A549 (cell line): ENCODE measurements at places on chromosomes 12 and 14.
A peak's percentile ranks its signal among the peaks of the same experiment; 100 is the strongest.

DNA sequence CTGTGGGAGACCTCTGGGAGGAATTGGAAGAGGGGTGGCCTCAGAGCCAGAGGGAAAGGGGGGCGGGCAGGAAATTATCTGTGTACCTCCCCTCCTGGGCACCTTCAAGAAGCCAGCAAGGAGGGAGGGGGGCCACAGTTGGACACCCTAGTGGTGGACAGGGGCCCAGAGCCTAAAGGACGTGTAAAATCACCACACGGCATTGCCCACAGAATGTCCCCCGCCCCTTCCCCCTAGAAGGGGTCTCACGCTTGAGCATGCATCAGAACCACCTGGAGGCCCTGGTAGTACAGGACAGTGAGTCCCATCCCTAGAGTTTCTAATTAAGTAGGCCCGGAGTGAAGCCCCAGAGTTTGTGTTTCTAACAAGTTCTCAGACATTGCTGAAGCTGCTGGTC lies 8.2 kb downstream of the ENDOU start:
- DNase-seq: no peak

GRCh38 chr14:67242168-67242420 lies 859 bp downstream of the PALS1 start:
- no peak for DNase-seq

DNA sequence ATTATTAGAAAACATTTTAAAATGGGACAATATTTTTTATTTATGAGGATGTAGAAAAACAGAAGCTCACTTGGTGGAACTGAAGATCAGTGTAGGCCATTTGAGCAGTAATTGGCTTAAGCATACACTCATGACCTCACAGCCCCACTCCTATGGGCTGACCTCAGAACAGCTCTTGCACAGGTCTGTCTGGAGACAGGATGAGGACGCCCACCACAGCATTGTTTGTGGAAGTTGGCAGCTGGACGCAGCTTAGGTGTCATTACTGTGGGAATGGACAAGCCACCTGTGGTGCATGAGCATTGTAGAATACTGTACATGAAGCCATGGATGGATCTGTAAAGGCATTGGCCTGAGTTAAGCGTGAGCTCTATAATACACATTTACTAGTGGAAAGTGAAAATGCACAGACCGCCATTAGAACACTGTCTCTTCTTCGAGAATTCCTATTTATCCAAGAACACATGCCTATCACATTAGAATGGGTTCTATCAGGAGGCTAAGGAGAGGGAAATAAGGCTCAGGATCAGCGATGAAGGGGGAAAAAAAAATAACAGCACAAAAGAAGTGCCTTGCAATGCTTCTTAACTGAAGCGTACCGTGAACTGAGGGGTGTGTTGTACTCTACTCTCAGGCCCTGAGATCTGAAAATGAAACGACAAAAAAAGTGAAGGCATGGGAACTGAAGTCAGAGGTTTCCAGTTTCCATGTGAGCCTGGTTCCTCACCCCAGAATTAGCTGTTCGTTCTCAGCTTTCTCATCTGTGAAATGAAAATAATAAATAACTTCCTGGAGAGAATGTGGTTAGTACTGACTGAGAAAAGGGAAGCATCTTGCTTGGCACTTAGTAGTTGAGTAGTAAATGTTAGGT lies 33.6 kb downstream of the KCNA1 start:
- no peak for DNase-seq

GRCh38 chr12:109738878-109739665 lies 25.4 kb downstream of the FAM222A start:
- DNase-seq: no peak

GRCh38 chr12:14279845-14280244 lies 85.6 kb upstream of the ATF7IP start:
- DNase-seq: no peak

DNA sequence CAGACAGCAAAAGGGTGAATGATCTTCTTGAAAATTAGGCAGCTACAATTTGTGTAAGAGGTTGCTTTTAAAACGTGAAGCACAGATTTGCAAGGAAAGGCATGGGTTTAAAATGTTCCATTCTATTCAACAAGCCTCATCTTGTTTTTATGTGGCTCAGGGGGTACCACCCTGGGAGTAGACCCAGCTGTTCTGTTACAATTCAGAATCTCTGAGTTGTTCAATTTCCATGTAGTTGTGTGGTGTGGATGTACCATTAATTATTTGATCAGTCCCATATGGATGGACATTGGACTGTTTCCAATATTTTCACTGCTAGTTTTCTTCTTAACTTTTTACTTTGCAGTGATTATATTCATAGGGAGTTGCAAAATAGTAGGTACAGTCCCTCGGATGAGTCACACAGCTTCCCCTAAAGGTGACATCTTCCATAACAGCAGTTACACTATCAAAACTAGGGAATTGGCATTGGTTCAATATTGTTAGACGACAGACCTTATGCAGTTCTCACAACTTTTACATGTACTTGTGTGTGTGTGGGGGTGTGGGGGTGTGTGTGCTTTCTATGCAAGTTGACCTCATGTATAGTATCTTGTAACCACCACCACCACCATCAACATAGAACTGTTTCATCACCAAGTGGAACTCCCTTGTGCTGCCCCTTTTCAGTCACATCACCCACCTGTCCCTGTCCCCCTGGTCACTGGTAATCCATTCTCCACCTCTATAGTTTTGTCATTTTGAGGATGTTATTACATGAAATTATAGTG lies 59.0 kb upstream of the CAPRIN2 start:
- DNase-seq: no peak

DNA sequence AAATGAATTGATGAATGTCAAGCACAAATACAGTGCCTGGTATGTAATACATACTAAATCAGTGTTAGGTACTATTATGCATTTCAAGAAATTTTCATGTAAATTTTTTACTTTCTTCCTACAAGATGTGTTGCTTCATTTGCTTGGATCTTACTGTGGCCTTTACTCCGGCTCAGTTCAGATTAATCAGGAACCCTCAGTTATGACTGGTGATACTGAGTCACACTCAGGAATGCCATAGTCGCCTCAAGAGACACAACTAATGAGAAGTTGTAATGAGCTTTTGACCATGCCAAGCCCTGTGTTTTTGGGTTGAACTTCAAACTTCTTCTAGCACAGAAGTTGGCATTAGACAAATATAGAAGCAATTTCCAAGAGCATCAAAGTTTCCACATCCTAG lies 96.0 kb downstream of the TGFB3 start:
- DNase-seq: no peak

DNA sequence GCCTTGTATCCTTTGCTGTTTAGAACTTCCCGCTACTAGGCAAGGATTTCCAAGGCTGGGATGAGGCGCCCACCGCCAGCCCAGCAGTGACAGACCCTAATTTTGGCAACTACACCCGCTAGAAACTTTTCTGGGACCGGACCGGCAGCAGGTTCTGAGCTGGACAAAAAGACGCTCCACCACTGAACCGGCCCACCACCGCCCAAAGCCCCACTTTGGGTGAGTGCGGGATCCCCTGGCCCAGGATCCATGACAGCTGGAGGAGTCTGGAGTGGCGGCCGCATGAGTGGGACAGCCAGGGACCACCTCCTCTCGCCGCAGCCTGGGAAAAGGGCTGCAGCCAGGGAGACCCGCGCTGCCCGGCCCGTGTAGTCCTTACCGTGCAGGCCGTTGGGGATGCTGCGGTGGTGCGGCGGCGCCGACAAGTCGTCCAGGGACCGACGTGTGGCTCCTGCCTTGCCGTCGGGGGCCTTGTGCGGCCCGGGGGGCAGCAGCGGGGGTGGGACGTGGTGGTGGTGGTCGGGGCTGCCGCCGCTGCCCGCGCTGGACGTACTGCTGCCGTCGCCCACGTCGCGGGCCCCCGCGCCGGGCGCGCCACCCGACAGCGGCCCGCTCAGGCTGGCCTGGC lies 1.1 kb downstream of the CCDC85C start:
- no peak for DNase-seq

DNA sequence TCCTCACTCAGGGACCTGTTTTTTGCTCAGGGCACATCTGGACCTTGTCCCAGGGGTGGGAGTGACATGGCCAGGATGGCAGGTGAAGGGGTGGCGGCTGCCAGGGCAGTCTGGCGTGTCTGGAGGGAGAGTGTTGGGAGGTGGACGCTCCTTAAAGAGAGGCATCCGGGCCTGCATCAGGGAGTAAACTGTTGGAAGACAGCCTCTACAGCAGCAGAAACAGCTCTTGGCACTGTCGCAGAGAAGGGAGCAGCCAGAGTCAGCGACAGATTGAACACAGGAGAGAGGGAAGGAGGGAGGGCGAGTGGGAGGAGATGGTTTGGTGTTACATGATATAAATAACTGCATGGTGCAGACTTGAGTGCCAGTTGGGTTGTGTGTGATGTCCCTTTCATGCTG lies 52.8 kb downstream of the IGF1 start:
- DNase-seq: no peak

DNA sequence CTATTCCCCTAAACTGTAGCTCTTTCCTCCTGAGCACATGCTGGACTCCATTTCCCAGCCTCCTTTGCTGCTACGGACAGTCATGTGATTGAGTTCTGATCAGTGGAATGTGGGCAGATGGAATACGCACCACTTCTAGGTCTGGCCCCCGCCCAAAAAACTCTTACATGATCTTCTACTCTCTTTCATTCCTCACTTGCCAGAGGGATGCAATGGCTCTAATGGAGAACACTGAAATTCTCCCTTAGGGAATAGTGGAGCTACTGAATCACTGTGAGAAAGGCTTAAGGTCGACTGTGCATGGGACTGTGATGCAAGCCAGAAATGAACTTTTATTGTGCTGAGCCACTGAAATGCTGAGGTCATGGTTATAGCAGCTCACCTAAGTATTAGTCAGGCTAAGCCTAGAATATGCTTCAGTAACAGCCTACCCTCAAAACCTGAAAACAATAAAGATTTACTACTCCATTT lies 13.0 kb upstream of the TMED2 start:
- DNase-seq: peak; percentile 46

DNA sequence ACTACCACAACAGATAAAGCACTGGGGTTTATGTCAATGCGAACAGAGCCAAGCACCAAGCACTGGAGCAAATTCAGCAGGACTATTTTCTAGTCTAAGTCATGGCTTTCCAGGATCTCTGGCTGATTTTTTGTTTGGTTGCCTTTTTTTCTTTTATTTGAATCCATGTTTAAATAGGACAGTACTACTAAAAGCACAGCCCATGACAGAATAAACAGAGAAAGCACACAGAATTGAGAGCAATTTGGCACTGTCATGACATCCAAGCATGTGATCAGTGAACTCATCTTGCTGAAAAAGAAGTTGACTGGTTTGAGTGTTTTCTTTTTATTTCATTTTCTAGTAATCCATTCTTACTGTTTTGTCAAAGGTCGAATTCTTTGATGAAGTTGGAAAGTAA lies 23.1 kb upstream of the RERG start:
- no peak for DNase-seq

DNA sequence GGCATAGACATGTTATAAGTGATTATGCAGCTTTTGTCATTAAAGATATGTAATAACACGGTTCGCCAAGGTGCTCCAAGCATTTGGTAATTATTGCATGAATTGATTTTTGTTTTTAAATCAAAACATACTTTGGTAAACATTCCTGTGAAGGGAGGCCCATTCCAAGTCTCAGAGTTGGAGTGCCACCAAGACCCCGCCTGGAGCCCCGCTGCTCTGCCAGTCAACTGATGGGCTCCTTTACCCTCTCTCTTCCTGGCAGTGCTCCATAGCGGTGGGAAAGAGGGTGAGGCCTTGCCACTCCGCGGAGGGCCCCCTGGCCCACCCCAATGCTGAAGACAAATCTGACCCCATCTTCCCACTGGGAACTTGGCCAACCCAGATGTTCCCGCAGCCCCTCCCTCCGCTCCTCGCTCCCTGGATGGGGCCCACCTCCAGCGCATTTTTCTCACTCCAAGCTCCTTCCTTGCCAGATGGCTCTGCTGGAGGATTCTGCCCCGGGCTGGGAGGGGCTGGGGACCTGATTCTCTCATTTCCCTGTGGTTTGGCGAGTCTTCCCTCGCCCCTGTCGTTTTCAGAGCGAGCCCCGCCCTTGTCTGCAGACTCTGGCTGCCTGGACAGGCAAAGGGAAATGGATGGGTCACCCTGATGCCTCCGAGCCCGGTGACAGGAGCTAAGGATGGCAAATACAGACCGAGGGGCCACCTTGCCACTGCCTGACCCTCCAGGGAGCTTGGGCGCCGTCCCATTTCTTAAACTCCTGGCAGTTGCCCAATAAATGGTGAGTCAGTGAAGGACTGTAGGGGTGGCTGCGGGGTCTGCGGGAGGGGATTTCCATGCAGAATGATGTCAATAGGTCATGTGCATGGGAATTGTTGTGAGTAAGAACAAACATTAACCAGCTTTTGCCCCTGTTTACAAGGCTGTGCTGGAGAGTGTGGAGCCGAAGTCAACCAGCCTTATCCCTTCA lies 9.2 kb upstream of the PAPLN start:
- DNase-seq: peak; percentile 92

DNA sequence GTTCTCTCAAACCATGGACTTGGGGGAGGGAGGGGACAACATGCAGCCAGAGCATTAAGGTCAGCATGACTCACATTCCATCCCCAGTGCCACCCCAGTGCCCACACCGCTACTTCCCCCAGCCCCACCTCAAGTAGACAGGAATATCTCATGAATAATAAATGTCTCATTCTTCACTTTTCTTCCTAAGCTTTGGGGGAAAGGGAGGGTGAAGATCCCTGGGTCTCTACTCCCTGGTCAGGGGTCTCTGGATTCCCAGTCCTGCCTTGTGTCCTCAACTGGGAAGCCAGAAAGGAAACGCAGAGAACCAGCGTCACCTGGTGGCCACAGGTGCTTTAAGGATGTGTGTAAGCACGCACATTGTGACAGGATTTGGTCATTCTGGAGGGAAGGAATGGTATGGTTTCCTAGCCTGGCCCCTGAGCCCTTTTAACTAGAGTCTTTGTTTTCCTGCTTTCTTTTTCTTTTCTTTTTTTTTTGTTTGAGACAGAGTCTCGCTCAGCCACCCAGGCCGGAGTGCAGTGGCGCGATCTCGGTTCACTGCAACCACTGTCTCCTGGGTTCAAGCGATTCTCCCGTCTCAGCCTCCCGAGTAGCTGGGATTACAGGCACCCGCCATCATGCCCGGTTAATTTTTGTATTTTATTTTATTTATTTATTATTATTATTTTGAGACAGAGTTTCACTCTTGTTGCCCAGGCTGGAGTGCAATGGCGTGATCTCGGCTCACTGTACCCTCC lies 3.4 kb downstream of the GPR84 start:
- peak; percentile 88 for DNase-seq

GRCh38 chr14:77541905-77542304 lies 43.3 kb upstream of the ISM2 start:
- DNase-seq: no peak

DNA sequence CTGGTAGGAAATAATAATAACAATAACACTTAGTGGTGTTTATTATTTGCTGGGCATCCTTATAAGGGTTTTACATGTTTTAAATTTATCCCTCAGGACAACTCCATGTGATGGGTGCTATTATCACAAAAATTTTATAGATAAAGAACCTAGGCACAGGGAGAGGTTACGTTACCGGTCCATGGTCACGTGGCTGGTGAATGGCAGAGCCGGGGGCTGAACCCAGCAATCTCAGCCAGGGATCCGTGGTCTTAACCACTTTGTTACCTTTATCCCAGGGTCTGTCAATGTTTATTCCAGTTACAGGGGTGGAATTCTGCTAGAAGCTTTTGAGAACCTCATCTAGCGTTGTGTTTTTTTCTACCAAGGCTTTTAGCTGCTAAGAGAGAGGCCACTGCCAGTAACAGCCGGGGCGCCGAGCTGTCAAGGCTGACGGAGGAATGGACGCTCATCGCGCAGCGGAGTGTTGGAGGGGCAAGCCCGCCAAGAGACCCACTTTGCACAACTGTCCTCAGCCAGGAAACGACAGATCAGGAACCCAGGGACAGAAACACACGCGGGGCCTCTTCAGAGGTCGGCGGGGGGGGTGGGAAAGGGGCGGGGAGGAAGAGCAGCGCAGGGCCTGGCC lies 418 bp downstream of the AMN1 start:
- peak; percentile 77 for DNase-seq

GRCh38 chr12:14910090-14910915 lies 24.6 kb upstream of the MGP start:
- DNase-seq: no peak
